ENCODE measurements at places on chromosomes 4 and X. TPM values are rescaled to one million over a fixed set of nuclear protein-coding genes. Genes with fewer than 3 reads are reported as not detected.

DNA sequence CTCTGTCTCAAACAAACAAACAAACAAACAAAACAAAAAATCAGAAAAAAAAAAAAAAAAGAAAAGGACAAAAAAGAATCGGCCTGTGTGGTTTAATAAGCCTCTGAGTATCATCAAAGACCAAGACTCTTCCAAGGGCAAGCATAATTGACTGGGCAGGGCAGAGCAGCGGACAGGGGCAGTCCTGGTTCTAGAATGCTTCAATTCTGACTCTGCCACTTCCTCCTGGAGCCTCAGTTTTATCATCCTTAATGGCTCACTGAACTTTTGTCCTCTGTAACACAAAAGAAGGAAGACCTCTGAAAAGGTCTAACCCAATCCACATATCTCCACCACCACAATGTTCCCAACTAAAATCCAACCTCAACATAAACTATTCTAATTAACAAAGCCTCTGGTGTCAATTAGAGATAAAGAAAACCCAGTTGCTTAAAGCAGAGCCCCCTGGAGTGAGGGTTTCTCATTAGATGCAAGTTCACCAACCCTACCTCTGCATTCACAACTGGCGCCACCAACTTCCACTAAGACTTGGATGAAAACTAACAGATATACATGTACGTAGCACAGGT, 51.7 kb downstream of the TBC1D9 start:
- no peak for DNase-seq

Gene ARSJ
- 3.1 TPM for total RNA-seq

DNA sequence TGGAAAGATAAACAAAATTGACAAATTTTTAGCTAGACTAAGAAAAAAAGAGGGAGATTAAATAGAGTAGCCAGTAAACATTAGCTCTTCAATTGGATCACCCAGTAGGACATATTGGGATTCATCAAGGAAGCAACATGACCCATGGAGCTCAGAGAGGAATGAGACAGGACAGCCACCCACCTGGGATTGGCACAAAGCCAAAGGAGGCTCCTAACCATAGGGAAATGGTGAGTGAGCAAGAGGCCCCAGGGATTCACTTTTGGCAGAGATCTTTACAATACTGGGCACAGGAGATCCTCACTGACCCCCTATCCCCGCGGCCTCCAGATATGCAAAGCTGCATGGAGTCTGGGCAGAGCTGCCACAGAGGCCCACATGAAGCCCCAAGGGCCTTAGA, 34.8 kb upstream of the CXCL6 start:
- DNase-seq: no peak

GRCh38 chr4:179353786-179354185, 1911.5 kb upstream of the AGA start:
- no peak for DNase-seq

- no peak for DNase-seq
Observed at GRCh38 chr4:183173580-183174526, 74.8 kb downstream of the WWC2 start.

DNA sequence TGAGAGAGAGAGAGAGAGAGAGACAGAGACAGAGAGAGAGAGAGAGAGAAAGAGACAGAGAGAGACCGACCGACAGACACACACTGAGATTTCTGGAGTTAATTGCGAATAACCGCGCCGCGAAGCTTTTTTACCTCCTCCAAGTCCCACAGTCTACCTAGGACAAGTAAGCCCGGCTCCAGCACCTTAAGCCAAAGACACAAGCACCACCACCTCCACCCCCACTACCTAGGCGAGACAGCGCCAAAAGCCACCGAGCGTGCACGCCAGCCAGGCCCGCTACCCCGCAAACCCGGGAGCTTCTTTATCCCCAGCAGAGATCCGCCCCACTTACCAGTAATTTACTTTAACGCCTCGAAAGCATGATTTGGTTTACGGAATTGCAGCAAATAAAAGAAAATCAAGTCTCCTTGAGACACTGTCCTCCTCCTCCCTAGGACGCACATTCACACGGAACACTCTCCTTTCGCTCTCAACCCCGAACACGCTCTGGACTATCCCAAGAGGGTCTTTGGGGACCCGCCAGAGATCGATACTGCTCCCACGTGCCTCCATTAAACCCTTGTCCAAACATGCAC, 649.6 kb upstream of the DIPK2B start:
- no peak for DNase-seq

DNA sequence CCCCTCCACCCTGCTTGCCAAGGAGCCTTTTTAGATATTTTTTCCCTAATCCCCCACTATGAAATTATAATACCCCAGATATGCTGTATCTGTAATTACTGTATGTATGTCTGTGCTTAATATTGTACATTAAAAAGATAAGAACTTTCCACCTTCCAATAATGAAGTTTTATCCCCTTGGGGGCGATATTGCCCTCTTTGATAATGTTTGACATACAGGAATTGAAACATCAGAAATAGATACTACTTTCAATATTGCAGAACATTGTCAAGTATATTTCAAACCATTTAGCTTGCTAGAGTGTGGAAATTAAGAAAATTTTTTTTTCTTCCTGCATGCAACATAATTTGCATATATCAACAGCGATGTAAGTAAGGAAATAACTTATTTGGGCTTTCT, 58.9 kb downstream of the NAF1 start:
- no peak for DNase-seq

Gene ANK2
- 14.7 TPM for total RNA-seq

DNA sequence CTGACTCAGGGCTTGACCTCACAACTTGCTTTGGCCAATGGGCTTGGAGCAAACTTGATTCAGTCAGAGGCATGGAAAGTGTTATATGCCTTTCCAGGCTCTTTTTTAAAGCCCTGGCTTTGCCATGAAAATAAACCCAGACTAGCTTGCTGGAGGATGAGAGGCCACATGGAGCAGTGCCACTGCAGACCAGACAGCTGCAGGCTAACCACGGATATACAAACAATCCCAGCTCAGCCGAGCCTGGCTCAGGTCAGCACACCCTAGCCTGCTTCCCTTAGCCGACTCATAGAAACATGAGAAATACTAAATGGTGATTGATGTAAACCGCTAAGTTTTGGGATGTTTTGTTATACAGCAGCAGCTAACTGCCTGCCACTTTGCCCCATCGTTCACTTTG, 345.1 kb downstream of the ARHGAP10 start:
- no peak for DNase-seq

Gene GLRA2
- total RNA-seq: not detected

DNA sequence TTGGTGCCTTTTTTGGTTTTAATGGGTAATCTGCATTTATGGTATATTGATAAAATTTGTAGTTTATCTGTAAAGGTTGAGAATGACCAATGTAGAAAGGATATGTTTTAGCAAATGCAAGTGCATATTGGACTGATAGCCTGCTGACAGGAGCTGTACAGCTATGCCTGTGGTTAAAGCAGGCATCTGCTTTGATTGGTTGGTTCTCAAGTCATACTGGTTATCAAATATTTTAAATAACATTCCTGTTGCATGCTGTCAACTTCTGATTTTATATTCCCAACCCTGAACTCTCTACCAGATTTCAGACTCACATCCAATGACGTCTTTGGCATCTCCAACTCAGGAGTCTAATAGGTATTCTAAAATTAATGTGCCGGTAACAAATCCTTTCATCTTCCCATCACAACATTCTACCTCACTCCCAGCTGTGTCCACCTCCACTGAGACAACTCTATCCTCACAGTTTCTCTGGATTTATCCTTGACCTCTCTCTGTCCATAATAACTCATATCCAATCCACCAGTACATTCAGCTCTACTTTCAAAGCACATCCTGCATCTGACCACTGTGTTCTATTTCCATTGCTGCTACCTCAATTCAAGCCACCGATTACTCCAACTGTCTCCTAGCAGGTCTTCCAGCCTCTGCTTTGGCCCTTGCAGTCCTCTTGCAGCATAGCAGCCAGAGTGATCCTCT, 125.7 kb downstream of the CAMK2D start:
- DNase-seq: no peak

GRCh38 chr4:6222761-6223292, 22.5 kb upstream of the JAKMIP1 start:
- DNase-seq: no peak

Gene PPARGC1A
- total RNA-seq: 1.4 TPM

Gene MAP3K15
- 0.14 TPM for total RNA-seq

DNA sequence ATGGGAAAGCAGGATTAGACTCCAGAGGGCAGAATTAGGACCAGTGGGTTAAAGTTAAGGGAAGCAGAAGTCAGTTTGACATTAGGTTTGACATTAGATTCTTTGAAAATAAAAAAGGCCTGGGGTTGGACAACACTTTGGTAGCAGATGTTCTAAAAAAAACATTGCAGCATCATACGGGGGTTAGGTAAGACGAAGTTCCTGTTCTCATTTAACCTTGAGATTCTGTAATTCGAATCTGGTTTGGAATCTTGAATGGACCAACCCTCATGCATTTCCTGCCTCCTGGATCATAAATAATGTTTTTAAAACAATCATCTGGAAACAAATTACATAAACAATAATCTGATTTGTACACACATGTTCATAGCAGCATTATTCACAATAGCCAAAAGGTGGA, 181.0 kb downstream of the SHROOM3 start:
- no peak for DNase-seq

- DNase-seq: no peak
Observed at GRCh38 chr4:163693211-163693610, 198.7 kb downstream of the TMA16 start.

Gene TEC
- 2.9 TPM for total RNA-seq

Gene MTMR8
- 2.1 TPM for total RNA-seq

- no peak for DNase-seq
Observed at GRCh38 chr4:53459548-53459947, 82.1 kb downstream of the FIP1L1 start.

- DNase-seq: no peak
Observed at GRCh38 chrX:68843992-68844391, 15.2 kb downstream of the EFNB1 start.

Gene MAGEA11
- 0.05 TPM for total RNA-seq

GRCh38 chrX:131752493-131753198, 208.8 kb downstream of the OR13H1 start:
- peak; percentile 73 for DNase-seq

DNA sequence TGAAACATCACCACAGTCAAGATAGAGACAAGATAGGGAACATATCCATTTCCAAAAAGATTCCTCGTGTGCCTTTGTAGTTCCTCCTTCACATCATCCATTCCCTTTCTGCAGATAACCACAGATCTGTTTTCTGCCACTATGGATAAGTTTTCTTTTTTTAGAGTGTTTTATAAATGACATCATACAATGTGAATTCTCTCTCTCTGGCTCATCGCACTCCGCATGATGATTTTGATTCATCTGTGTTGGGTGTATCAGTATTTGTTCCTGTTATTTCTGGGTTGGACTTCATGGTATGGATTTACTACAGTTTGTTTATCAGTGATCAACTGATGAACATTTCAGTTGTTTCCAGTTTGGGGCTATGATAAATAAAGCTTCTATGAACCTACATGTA, 23.2 kb upstream of the ANXA3 start:
- DNase-seq: no peak

- DNase-seq: no peak
Observed at GRCh38 chrX:85111347-85111746, 107.7 kb downstream of the APOOL start.

DNA sequence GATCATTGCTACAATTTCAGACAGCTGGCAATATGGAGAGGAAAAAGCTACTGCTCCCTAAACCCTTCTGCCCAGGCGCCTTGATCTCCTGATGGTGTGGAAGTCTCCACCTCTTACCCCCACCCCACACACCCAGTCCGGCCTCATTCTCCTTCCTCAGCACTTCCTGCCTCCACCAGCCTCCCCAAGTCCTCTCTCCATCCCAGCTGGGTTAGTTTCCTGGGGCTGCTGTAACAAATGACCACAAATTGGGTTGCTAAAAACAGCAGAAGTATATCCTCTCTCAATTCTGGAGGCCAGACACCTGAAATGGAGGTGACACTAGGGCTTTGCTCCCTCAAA, 1.1 kb upstream of the CCNQ start:
- DNase-seq: no peak

DNA sequence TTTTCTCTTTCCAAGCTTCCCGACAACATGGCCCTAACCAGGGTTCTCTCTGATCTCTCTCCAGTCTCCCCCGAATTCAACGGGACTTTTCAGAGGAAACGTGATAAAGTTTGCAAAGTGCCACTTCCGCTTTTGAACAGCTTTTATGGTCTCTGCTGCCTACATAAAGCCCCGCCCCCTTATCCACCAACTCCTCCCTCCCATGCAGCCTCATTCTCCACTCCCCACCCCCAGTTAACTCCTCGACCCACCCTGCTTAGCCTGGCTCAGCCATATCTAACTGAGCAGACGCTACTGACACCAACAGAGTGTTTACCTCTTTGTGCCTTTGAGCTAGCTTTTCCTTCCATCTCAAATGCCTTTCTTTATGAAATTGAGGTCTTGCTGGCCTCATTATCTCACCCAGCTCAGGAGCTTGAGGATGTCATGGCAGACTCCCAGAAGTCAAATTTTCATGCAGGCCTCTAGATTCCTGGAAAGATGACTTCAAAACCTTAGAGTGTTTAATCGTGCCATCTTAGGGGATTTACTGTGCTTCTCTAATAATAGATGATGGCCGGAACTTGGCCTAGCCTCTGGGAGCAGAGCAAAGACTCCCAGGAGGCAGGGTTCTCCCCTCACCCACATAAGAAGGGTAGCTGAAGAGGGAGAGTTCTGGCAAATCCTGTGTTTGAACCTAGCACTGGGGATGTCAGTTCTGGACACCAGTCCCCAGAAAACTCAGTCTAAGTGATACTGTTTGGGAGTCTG, 606.0 kb downstream of the BCOR start:
- DNase-seq: peak; percentile 83

DNA sequence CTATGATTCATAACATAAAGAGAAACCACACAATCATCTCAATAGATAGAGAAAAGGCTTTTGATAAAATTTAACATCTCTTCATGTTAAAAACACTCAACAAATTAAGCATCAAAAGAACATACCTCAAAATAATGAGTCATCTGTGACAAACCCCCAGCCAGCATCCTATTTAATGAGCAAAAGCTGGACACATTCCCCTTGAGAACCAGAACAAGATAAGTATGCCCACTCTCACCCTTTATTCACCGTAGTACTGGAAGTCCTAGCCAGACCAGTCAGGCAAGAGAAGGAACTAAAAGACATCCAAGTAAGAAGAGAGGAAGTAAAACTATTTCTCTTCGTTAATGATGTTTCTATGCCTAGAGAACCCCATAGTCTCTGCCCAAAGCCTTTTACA, 507.2 kb downstream of the PABPC4L start:
- no peak for DNase-seq

DNA sequence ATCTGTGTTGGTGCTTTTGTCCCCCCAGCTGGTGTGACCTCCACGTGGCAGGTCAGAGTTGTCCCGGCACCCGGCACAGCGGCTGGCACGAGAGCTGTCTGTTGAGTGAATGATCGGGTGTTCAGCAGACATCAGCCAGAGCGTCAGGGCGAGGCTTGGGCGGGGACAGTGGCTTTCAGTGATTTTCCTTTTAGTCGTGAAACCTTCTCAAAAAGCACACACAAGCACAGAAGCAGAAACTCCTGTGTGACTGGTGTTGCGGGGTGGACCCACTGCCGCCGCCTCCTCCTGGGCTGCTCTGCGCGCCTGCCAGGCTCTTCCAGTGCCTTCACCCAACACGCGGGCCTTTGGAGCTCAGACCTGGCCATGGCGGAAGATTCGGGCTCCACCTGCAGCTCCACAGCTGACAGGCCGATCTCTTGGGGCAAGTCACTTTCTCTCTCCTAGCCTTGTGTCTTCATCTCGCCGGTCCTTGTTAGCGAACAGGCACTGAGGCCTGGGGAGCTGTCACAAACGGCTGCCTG, 51.4 kb upstream of the HGFAC start:
- DNase-seq: no peak

- DNase-seq: no peak
Observed at GRCh38 chrX:49877397-49878101, 1.7 kb upstream of the USP27X start.

Measured in thymus (tissue), 14 donors.